ENCODE measurements at places on chromosomes 6 and 20.

DNA sequence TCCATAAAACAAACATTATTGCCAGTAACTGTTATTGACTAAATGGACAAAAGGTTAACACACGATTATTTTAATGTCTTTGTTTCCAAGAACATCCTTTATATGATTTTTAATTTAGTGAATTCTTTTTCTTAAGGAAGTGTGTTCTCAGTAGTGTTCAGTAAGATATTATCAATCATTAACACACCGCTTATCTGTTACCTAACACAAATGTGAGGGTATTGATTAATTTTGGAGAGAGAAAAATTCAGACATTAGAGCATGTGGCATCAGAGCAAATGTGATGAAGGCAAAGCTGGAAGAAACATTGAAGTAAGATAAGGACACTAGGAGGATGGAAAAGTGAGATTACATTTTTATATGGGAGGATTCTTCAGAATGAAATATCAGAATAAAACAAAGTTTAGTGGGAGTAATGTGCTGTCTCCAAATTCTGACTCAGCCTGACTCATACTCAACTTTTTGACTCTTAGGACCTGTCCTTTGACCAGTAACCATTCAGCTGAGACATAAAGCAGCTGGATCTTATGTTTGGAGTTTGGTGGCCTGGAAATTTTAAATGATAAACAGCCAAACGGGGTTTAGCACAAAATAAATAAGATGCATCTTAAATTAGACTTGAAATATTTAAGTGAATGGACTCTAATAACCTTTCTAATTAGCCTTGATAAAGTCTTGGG is 348.6 kb downstream of the CD109 start:
- no peak for DNase-seq

- no peak for DNase-seq
Measured at GRCh38 chr6:125812394-125813292, 21.9 kb downstream of the NCOA7 start.

GRCh38 chr6:157092736-157093135 is 230.6 kb downstream of the TMEM242 start:
- no peak for DNase-seq

GRCh38 chr6:116386581-116387299 is 16.0 kb downstream of the DSE start:
- no peak for DNase-seq

DNA sequence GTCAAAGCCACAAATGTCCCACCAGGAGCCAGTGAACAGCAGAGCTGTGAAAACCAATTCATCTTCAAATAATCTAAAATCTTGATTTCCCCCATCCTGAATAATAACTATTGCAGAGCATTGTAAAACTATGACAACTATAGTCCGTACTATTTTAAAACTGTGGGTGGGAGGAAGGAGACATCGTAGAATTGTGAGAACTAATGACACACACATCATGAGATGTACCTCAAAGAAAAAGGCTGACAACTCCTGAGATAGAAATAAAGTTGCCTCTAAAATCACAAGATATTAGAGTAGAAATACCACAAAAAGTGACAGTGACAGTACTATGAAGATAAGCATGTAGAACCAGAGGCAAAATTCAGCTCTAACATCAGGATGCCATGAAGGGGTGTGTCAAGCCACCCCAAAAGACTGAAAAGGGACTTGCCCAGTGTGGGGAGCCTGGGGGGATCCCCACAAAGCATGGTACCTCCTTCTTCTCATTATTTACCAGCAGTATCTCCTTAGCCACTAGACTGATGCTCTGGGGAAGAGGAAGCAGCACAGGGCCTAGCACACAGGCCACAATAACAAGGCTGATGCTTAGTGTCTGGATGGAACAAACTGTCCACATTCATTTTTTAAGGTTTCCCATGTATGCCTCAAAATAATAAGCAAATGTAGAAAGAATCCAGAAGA is 13.4 kb downstream of the NAPB start:
- no peak for DNase-seq

GRCh38 chr6:152979116-152979515 is 3.7 kb downstream of the FBXO5 start:
- DNase-seq = no peak

GRCh38 chr6:18241208-18242038 is 22.9 kb downstream of the DEK start:
- DNase-seq = no peak

DNA sequence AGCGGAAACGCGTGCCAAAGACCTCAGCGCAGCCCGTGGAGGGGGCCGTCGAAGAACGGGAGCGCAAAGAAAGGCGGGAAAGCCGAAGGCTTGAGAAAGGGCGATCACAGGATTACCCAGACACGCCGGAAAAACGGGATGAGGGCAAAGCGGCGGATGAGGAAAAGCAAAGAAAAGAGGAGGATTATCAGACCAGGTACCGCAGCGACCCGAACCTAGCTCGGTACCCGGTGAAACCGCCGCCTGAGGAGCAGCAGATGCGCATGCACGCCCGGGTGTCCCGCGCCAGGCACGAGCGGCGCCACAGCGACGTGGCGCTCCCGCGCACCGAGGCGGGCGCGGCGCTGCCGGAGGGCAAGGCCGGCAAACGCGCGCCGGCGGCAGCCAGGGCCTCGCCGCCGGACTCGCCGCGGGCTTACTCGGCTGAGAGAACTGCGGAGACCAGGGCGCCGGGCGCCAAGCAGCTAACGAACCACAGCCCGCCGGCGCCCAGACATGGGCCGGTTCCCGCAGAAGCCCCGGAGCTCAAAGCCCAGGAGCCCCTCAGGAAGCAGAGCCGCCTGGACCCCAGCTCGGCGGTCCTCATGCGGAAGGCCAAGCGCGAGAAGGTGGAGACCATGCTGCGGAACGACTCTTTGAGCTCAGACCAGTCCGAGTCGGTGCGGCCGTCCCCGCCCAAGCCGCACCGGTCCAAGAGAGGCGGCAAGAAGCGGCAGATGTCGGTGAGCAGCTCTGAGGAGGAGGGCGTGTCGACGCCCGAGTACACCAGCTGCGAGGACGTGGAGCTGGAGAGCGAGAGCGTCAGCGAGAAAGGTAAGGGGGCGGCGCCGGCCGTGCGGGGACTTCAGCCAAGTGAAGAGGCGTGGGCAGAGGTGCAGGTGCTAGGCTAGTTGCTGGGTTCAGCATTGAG is 296.2 kb downstream of the RIMS1 start:
- DNase-seq = peak; percentile 24

Data from GM19239 (cell line).